Naive thymus-derived CD4-positive, alpha-beta T cell (primary cell): ENCODE measurements at places on chromosomes 11 and 22. TPM values are rescaled to one million over a fixed set of nuclear protein-coding genes. Genes with fewer than 3 reads are reported as not detected.

The DDI1 gene
- not detected for total RNA-seq

The SMIM38 gene
- 0.49 TPM for total RNA-seq

The TH gene
- not detected for total RNA-seq

- no peak for DNase-seq
Measured at GRCh38 chr11:11985954-11986949, 22.2 kb downstream of the DKK3 start.

GRCh38 chr22:45892681-45893461 is 84.1 kb downstream of the WNT7B start:
- no peak for DNase-seq

- no peak for DNase-seq
Measured at GRCh38 chr11:1196516-1197391, 26.1 kb upstream of the MUC5B start.

GRCh38 chr11:123261345-123262106 is 66.5 kb upstream of the CLMP start:
- DNase-seq: peak; percentile 42

DNA sequence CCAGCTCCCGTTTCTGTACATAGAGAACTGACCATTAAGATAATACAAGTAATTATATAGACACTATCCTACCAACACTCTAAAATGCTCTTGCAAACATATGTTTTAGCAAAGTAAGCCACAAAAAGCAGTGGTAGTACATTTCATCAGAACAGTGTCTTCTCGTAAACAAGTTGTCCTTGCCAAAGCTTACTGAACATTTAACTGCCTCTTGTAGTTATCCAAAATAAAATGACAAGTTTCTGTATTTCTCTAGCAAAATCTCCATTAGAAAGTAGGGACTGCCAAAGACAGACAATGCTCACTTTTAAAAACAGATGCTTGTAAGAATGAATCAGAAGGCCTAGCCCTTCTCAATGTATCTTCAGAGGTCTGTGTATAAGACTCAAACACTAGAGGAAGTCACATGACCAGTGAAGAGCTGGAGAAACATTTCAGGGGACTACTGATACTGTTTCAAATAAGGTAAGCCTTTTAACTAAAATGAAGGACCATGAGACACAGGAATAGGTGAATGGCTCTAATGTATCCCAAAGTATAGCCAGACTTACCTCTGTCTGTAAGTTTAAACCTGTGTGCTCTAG is 7.8 kb upstream of the ZC3H12C start:
- DNase-seq: no peak

DNA sequence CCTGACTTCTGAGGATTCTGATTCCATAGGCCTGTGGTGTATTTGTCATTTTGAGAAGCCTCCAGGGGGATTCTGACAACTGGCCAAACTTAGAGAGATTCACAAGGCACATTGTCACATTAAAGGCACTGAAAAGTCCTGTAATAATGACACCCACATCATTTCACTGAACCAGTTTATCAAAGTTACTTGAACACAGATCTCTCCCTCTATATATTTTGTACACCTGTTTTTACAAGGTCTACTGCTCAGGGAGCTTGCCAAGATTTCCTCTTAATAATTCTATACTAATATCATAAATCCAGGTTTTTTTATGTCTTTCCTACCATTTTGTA is 50.0 kb downstream of the LRRC74B start:
- DNase-seq: no peak

- DNase-seq: no peak
Measured at GRCh38 chr11:2261436-2262230, 8.8 kb downstream of the ASCL2 start.

GRCh38 chr11:118527109-118527508 is at the start of gene TTC36:
Gene TTC36, plus strand, starts transcription at chr11:118527474. Its CDS starts 21 bp downstream, at chr11:118527495.
- no peak for DNase-seq

DNA sequence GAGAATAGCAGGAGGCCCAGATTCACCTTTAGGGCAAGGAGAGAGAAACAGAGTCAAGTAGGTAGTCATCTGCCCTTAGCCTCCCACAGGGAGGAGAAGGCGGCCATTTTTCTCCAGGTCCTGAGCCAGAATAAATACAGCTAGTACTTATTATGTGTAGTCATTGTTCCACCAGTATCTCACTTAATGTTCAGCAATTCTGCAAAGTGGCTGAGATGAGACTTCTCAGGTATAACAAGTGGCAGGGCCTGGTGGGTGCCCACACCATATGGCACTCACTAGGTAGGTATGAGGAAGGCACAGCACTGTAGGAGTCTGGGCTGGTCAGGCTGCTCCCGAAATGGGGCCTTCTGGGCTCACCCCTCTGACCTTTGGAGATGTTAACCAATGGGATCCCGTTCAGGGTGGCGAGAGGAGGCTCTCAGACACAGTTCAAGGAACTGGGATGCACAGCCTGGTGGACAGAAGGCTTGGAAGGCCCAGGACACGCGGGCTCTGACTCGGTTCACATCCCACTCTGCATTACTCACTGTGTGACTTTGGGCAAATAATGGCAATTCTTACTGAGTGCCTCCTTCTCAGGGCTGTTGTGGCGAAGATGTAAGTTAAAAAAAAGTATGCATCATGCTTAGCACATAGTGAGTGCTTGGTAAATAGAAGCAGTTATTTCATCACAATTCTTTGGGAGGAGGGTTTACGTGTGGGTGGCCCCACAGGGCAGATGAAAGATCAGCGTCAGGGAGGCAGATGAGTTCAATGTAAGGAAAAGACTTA is 25.1 kb downstream of the RTN4RL2 start:
- no peak for DNase-seq
